ENCODE measurements at places on chromosomes 5 and 9.

- DNase-seq: no peak
Observed at GRCh38 chr5:88675168-88675707, 207.7 kb downstream of the MEF2C start.

GRCh38 chr5:82862261-82862660 is 214.9 kb downstream of the TMEM167A start:
- no peak for DNase-seq

DNA sequence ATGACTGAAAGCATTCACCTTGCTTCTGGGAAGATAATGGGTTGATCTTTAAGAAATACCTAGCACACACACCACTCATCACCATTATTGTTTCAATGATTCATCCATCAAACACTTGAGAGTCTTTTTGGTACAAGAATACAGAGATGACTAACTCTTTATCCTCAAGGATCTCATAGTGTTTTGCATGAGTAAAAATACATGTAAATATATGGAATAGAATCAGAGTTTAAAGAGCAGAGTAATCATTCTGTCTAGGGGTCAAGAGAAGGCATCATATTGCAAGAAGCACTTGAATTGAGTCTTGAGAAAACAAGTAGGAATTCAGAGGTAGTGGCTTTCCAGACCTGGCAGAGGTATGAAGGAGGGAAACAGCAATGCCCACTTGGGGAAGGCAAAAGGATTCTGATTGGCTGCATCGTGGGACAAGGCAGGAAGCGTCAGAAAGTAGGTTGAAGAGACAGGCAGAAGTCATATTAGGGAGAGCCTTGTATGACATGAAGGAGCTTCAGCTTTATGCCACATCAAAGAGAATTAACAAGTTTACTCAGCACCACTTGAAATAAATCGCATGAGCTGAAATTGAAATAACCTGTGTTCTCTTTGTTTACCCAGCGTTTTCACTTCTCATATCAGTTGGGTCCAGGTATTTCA is 542.5 kb downstream of the TLE1 start:
- DNase-seq: no peak

- DNase-seq: no peak
Observed at GRCh38 chr5:147189109-147189424, 45.8 kb upstream of the STK32A start.

- DNase-seq: no peak
Observed at GRCh38 chr9:134505032-134505431, 136.6 kb upstream of the COL5A1 start.

DNA sequence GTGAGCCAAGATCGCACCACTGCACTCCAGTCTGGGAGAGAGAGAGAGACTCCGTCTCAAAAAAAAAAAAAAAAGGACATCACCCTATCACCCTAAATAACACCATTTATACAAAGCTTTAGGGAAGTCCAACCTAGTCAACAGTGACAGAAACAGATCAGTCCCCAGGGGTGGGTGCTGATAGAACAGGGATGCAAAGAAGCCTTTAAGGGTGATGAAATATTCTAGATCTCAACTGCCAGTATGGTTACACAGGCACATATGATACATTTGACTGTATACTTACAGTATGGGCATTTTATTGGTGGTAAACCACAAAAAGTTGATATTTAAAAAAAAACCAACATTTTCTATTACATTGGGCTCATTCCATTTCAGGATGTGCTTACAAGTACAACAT is 4.8 kb downstream of the RETREG1 start:
- DNase-seq: no peak

DNA sequence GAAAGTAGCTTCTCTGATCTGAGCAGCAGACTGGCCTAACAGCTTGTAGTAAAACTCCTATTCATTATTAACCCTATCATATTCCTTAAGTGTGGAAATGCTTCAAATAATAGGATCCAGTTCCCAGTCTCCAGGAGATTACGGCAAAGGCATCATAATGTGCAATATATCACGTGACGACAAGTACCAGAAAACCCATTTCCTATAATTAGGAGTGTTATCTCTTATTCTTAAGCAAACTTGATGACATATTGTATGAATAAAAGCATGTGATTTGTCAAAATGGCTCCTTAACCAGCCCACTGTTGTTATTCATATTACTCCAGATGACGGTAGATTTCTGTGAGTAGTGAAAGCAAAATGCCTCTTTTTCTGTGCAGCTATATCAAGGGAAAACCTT is 2.9 kb downstream of the SV2C start:
- no peak for DNase-seq
